ENCODE measurements at places on chromosomes 5 and 9.

GRCh38 chr5:160960592-160960991 is 108.6 kb upstream of the ATP10B start:
- no peak for DNase-seq

DNA sequence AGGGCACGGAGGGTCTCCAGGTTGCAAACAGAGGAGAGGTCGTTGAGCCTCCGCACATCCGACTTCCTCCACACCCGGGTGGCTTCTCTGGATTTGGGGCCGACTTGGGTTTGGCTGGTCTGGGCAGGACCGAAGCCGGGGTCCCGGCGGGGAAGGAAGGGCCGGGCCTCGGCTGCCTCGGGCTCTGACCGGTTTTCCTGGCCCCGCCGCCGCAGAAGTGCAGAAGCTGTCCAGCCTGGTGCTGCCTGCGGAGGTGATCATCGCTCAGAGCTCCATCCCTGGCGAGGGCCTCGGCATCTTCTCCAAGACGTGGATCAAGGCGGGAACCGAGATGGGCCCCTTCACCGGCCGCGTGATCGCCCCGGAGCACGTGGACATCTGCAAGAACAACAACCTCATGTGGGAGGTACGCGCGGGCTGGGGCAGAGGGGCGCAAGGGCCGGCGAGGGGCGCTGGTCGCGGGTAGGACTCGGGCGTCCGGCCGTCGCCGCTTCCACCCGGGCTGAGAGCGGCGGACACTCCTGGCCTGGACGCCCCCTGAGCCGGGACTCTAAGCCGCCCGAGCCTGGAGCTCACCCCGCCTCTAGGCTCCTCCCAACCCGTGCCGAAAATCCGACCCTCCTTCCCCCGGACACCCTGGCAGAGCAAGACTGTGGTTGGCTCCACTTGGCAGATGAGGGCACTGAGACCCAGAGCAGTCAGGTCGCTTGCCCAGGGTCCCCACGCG is 2.2 kb downstream of the PRDM12 start:
- DNase-seq: no peak

DNA sequence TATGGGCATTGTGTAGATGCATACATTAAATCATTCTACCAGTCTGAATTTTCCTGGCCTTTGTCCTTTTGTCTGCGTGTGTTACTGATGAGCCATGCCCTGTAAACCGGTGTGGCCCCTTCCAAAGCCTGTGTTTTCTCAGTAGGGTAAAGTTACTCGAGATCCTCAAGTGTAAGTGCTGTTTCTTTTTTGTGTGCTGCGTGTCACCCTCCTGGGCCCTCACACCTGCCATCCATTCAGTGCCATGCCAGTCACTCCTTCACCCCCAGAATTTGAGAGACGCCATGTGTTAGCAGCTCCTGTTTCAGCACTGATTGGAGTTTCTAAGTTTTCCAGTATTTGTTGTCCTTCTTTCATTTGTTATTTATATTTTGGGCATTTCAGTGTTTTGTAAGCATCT is 288.2 kb downstream of the FANCC start:
- no peak for DNase-seq

- DNase-seq: no peak
These were observed 66.5 kb upstream of the SPIN1 start for GRCh38 chr9:88321764-88322163.

DNA sequence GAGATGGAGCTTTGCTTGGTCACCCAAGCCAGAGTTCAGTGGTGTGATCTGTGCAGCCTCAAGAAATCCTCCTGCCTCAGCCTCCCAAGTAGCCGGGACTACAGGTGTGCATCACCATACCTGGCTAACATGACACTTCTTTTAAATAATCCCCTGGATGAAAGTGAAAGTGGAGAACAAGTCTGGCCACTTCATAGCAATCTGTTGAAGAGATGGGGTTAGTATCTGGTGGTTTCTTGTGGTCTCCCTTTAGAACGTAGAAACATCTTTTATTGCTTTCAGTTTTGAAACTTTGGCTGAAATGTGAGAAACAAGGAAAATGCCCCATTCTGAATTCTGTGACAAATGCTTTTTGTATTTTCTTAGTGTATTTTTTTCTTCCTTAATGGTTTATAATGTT is 452.5 kb upstream of the RIOK2 start:
- no peak for DNase-seq

DNA sequence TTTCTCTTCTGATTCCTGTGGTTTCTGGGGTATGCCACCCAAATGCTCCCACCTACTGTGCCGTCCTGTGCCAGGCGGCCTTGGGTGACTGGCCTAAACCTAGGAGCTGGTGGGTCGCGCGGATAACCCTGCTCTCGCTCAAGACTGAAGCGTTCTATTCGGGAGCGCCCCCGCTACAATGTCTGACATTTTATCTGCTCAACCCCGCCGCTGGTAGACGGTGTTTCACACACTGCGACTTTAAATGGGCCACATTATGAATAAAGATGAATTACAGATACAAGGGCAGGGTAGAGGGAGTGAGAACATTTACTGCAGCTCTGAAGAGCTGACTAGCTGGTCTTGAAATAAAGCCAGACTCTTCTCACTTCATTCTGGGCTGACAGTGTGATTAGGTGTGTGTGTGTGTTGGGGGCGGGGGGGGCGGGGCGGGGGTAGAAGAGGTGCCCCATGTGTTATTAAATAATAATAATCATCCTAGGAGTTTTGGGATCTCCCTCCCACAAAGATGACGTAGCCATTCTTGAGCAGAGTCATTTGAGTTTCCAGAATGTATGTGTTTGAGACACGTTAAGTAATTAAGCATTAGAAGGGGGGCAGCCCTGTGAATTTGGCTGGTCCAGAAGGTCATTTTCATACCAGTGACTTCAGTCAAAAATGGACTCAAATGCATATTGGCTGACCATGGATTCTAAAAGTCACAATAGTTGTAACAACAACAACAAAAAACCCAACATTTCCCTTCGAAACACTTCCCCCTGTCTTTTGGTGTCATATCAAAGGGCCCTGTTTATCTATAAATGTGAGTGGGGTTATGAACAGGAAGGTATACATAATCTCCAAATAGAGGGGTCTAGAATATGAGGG is 1.0 kb upstream of the PTCH1 start:
- DNase-seq: no peak

- DNase-seq: no peak
These were observed 274.1 kb downstream of the PLK2 start for GRCh38 chr5:58185801-58186200.

GRCh38 chr5:139251695-139252288 is 41.7 kb upstream of the MATR3 start:
- DNase-seq: no peak

DNA sequence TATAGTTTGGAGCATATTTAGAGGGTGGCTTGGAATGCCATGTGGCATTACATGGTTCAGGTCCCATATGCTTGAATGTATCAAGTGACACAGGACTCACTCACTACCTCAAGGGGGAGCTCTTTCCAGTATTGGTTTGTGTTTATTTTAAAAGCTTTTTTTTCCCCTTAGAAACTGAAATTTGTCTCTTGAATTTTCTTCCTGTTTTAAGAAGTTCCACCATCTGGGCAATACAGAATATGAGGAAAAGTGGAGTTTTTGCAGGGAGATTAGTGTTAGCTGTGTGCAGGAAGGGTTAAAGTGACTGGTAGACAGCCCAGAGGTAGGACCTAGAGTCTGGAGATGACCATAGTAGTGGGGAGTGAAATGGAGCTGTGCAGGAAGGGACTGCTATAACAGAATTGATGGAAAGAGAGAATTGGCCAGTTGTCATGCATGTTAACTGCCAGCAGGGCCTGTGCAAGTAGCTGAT is 36.6 kb downstream of the CTNNA1 start:
- no peak for DNase-seq

- no peak for DNase-seq
These were observed 53.4 kb upstream of the PTCH1 start for GRCh38 chr9:95570150-95570549.

DNA sequence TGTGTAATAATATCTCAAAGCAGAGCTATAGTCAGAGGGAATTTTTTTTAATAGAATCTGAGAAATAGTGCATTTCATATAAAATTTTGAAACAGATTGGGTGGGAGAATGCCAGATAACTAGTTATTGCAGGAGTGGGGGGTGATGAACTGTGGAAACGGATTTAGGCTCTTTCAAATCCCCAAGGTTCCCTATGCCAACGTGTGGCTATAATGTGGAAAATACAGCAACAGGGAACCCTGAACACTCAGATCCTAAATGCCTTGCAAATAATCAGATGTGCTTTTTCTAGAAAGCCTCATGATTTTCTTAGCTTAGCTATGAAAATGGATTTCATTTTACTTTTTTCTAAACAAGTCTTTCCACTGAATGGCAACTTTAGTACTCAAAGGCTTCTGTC is 180.5 kb upstream of the DMAC1 start:
- DNase-seq: no peak

GRCh38 chr5:139649082-139649991 is 1.2 kb downstream of the CXXC5 start:
- DNase-seq: no peak

DNA sequence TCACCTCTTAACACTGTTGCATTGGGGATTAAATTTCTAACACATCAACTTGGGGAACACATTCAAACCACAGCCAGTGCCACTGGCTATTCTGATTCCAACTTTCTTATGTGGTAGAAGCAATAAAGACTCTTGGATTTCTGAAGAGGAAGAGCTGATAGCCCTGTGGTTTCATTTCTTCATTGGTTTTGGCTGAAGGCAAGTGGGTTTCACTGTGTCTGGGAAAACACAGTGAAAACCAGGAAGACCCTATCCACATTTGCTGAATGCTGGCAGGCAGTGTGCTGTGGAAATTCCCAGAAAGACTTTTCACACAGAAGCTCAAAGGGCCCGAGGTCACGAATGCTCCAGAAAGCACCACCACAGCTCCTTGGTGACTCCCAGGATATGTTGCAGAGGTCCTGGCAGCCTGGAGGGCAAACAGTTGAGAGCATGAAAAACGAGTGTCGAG is 67.1 kb downstream of the DAPK1 start:
- no peak for DNase-seq

DNA sequence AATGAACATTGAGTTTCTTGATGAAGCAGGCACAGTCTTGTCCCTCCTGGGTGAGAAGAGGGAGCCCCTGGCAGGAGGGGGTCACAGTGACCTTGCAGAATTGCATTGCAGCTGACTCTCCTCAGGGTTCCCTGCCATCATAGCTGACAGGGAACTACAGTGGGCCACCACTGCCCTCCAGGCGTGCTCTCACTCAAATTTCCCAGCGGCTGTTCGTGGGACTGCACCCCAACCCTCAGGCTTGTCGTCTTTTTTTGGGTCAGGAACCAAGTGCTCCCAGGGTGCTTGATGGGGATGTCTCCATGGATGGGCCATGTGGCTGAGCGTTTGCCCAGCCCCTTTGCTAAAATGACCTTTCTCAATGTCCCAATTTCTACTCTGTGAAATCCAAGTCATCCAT is 215.8 kb downstream of the MELK start:
- no peak for DNase-seq

- no peak for DNase-seq
These were observed 119.4 kb downstream of the ADAMTS12 start for GRCh38 chr5:33772380-33772897.

- no peak for DNase-seq
These were observed 4.9 kb upstream of the CPLX2 start for GRCh38 chr5:175866377-175866907.

- DNase-seq: no peak
These were observed 192.7 kb upstream of the IER5L start for GRCh38 chr9:129370770-129371169.

- DNase-seq: no peak
These were observed 242.6 kb upstream of the PAPPA start for GRCh38 chr9:115910959-115911358.

- no peak for DNase-seq
These were observed 13.6 kb downstream of the UBE2D2 start for GRCh38 chr5:139574641-139575312.

DNA sequence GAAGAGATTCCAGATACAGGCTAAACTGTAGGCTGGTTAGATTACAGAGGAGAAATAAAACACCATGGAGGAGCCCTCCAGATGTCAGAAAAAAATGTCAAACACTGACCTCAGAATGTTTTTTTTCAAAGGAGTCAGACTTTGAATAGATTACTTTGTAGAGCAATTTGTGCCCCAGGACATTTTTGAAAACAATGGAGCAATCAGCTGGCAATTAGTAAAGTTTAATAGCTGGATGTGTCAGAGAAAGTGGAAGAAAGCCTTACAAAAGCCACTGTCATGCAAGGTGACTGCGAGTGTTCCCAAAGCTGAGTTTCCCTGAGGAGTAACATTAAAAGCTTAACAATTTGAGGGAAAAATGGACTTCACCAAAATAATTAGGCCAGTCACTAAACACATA is 417.8 kb upstream of the CTNND2 start:
- no peak for DNase-seq

GRCh38 chr9:2261421-2262103 is 246.4 kb downstream of the SMARCA2 start:
- DNase-seq: no peak

DNA sequence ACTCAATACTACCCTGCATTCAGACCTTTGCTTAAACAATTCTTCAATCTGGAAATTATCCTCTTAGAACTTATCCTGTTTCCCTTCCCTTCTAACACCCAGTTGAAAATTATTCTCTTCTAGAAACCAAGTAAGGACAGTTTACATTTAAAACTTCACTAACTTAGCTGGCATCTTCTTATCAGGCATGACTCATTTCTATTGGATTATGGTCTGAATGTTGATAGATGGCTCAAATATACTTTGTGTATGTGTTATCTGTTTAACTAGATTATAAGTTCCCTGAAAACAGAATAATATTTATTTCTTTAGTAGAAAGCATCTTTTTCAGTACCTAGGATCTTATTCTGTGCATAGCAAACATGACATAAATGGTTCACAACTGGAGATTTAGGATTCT is 161.9 kb downstream of the PPP2R2B start:
- DNase-seq: no peak

DNA sequence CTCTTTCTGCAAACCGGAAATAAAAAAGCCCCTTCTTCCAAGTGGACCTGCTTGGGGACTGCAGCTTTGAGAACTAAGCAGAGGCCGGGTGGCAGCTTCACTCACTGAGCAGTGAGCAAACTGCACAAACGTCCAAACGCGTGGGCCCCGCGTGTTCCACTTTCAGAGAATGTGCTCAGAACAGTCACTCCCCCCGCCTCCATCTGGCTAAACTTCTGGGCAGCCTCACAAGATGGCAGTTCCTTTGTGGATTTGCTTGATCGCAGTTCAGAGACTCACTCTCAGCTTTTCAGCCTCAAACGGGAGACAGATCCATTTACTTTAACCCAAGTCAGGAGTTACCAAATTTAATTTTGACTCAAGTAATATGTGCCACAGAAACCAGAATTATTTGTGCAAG is 216.6 kb downstream of the TLE1 start:
- no peak for DNase-seq

Measured in T1000 (cell line).